Peyer's patch (tissue), 4 donors: ENCODE measurements at places on chromosomes 1 and 21.
A peak's percentile ranks its signal among the peaks of the same experiment; 100 is the strongest.

GRCh38 chr1:204979891-204980649, 62.9 kb upstream of the CNTN2 start:
- no peak for DNase-seq

DNA sequence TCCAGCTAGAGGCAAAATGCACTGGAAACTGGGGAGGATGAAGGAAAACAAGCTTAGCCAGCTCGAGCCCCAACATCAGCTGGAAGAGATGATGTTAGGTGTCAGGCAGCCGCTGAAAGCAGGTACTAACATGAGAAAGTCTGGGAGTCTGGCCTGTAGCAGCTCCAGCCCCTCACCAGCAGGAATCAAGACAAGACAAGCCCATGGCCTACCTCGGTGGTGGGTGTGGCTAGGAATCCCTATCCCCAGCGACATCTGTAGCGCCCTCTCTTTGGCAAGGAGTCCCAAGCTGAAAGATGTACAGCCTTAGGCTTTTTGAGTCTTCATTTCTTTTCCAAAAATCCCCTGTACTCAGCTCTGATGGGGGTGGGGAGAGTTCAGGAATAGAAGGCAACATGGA, 2.6 kb downstream of the DLGAP3 start:
- no peak for DNase-seq

- DNase-seq, result no peak
These were observed 88.0 kb upstream of the TLR5 start for GRCh38 chr1:223231011-223231572.

GRCh38 chr21:16426936-16427335, 697.2 kb downstream of the USP25 start:
- no peak for DNase-seq

DNA sequence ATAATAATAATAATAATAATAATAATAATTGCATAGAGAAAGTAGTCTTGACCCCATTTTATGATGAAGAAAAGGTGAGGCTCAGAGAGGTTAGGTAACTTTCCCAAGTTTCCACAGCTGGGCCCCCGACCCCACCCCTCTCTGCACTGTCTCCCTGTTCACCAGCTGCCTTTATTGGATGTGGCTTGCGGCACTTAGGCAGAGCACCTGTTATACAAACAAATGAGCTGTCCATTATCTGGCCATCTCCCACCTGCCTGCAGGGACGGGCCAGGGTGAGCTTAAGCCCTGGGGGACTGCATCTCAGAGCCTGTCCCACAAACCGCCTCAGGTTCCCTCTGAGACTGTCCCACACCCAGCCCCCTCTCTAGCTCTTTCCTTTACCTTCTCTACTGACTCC, 10.1 kb upstream of the EFNA1 start:
- DNase-seq, result peak; percentile 53
